ENCODE measurements at places on chromosomes 3 and 15. TPM values are rescaled to one million over a fixed set of nuclear protein-coding genes. Genes with fewer than 3 reads are reported as not detected.

DNA sequence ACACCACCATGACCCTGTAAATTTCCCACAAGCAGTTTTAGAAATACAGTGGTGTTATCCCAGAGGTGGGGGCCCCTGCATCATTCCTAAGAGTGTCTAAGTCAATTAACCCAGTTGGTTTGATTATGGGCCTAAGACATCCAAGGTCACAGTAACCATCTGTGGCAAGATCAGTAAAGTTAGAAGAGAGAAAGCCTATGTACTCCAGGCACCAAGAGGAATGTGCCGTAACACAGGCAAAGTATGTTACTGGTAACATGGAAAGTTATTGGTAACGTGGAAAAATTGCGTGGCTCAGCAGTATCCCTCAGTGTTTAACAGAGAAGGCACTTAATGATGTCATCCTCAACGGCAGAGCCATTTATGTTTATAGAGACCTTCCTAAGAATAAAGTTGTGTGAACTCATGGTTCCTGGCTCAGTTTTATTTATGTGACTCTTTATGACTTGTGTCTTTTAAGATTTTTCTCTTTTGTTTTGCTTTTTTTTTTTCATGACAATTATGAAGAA is 144.1 kb upstream of the RASGRP1 start:
- DNase-seq = no peak

GRCh38 chr3:53921296-53921695 is 29.6 kb upstream of the SELENOK start:
- DNase-seq = no peak

GRCh38 chr3:32751377-32751776 is 66.4 kb downstream of the CNOT10 start:
- no peak for DNase-seq

Gene ATP13A3
- 65.6 TPM for polyA plus RNA-seq

DNA sequence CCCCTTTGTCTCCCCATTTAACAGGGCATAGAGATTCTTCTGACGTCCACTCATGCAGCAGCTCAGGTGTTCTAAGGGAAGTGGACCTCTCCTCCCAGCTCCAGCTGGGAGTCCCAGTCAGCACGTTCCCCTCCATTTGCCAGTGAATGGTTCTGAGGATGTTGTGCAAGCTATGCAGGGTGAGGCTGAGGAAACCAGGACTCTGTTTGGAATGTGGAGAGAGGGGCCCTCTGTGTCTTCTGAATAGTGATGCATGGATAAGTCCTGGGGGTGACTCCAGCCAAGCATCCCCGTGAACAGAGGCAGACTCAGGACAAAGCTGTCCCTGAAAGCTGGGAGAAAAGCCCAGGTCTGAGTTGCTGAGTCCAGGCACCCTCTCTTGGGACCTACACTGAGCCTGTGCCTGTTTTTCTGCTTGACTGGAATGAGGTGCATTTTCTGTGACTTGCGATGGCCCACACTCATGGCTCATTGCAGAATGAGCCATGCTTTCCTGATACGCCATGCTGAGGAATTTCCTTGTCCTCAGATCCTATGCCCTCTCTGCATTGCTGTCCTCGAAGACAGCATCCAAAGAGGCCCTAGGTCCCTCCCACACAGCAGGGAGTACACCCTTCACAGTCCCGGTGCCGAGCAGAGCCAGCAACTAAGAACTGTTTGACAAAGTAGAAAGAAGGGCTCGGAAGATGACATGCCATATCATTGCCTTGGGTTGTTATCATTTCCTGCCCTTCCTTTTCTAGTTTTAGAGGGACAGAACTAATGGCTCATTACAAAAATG is 185.2 kb downstream of the ATP10A start:
- no peak for DNase-seq

GRCh38 chr3:182257361-182257760 is 535.9 kb upstream of the ATP11B start:
- no peak for DNase-seq

Gene IL17RE
- 10.5 TPM for polyA plus RNA-seq

GRCh38 chr3:71117572-71118247 is 465.8 kb downstream of the FOXP1 start:
- no peak for DNase-seq

GRCh38 chr15:57375827-57376695 is at the start of gene CGNL1:
TSS of gene CGNL1 (plus strand) at chr15:57376505. CDS start at chr15:57438000, 61,495 bp downstream.
- no peak for DNase-seq

GRCh38 chr3:99901200-99901926 is 83.7 kb downstream of the CMSS1 start:
- DNase-seq = no peak

DNA sequence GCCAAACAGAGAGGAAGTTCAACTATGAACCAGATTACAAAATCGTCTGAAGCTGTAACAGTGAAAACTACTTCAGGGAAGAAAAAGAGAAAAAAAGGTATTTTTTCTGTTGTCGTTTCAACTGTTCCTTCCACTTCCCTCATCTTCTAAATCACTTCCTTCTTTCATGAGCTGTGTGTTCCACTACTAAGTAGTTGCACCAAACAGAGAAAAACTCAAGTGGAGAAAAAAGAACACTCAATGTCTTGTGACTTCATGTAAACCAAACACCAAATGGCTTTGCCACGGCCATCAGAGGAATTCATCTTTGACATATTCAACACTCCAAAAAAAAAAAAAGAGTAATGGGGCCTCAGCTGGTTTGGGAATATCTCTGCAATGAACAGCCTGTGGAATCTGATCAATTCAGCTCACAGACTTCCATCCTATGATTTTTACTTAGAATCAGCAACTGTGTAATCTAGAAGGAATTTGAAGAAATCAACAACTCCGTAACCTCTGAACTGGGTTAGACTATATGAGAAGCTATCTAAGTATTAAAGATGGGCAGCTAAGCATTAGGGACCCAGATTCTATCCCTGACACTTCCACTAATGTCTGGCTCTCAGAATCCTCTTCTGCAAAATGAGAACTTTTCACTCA is 47.5 kb upstream of the RNF7 start:
- no peak for DNase-seq

Gene CMTM8
- polyA plus RNA-seq = 12.6 TPM

- DNase-seq = no peak
Measured at GRCh38 chr3:101602731-101603130, 28.8 kb downstream of the PCNP start.

GRCh38 chr3:123267821-123268220 is 66.1 kb downstream of the SEC22A start:
- no peak for DNase-seq

Gene CFAP20DC
- polyA plus RNA-seq = 4.4 TPM

Gene NIPA2
- polyA plus RNA-seq = 57.8 TPM

Gene ADCY5
- polyA plus RNA-seq = 7.2 TPM

Gene ADIPOQ
- polyA plus RNA-seq = 0.29 TPM

GRCh38 chr15:98853617-98854420 is 153.8 kb downstream of the PGPEP1L start:
- no peak for DNase-seq

GRCh38 chr15:77871852-77872371 is 205.6 kb downstream of the TBC1D2B start:
- DNase-seq = no peak

Gene OR5K2
- 0.29 TPM for polyA plus RNA-seq

Gene SLC9A9
- polyA plus RNA-seq = 6.7 TPM
